Left ventricle myocardium superior (tissue), 1 donor: ENCODE measurements at places on chromosomes 16 and 17.

GRCh38 chr17:29505836-29506235 lies 61.0 kb downstream of the ABHD15 start:
- no peak for DNase-seq

GRCh38 chr16:8733849-8734540 lies 59.6 kb downstream of the ABAT start:
- DNase-seq: no peak

DNA sequence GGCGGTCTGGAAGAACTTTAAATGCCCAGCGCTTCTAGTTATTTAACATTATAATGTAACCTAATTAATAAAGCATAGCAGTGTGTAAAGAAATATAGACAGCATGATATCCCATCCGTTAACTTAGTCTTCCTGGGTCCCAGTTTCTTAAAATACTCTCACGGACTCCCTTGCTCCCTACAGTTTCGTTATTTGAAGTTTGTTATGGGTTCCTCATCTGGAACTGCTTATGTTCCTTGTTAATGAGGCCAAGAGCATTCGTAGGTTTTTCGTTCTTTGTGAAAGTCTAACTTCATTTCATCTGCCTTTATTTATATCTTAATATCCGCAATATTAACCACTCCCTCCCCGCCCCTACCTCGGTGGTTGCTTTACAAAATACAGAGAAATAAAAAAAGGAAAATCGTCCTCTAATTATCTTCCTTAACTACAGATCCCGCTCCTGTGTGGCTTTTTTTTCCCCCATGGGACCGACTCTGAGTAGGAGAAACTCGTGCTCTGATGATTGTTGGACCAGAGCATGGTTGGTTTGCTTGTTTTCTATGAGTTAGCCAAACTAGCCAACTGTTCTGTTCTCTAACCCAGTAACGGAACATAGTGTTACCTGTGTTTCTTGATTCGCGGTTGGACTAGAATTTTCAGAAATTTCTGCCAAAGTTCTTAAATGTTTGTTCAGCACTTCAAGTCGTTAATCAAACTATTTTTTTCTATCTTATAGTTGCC lies 863 bp downstream of the ADPRM start:
- DNase-seq: no peak

DNA sequence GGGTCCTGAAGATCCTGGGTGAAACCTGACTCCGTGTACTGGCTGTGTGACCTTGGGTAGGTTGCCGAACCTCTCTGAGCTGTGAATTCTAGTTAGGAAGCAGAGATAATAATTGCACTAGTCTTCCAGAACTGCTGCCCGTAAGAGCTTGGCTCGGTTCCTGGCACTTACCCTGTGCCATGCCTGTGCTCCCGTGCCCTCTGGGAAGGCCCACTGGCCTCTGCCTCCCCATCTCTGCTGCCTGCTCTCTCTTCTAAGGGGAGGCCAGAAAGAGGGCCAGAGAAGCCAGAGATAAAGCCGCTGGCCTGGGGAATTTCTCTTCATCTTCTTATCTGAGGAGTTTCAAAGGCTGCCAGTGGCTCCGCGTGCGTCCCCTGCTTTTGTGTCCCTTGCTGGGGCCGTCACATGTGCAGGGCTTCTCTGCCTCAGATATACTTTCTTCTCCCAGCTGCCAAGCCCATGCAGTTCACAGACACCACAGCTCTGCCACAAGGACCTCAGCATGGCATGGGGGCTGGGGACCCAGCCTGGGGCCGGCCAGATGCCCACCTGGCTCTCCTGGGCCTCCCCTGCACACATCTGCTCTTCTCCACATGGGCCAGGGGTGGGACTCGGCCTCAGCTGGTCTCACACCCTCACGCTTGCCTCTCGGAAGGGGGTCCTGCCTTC lies 145.2 kb downstream of the SDK2 start:
- no peak for DNase-seq

GRCh38 chr16:47488051-47488450 lies 26.9 kb downstream of the PHKB start:
- no peak for DNase-seq

DNA sequence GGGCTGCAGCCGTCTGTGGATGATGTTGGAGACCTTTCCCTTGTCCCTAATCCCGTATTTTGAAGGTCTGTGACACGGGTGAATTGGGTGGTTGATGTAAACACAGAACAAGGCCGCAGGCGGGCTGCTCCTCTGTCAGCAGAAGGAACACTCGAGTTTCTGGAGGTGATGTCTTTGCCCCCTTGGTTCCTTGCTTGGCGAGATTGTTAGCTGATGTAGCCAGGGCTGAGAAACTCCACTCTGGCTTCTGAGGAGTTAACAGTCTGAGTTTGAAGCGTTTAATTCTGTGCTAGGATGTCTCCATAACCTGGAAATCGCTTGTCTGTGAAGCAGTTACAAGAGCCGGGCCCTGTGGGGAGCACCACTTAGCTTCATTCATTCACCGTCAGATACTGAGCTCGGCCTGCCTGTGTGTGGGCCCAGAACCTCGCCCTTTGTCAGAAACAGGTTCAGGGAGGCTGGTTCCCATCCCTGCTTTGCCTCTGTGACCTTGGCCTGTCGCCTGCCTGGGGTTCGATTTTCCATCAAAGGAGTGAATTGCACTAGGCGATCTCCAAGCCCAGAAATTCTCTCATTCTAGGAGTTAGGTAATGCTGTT lies 1.3 kb downstream of the MAPK8IP3 start:
- DNase-seq: no peak

DNA sequence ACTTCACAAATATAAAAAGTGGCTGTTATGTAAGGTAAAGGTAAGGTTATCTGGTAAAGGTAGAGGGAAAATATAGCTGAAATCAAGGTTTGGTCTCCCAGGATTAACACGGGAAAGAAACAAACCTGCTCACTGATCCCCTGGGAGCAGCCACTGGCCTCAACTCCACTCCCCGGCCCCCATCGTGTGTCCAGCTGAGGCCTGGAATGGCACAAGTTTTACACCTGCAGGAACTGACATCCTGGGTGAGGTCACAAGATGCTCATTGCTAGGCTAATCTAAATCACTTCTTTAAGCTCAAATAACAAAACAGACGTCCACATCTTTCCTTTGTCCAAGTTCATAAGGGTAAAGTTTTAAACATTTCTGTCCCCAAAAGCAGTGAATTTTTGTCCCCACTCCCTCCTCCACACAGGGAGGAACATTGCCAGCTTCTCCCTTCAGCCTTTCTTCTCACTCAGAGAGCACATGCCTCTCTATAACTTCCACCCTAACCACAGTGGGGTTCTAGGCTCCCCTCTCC lies 46.3 kb downstream of the ERN1 start:
- no peak for DNase-seq

DNA sequence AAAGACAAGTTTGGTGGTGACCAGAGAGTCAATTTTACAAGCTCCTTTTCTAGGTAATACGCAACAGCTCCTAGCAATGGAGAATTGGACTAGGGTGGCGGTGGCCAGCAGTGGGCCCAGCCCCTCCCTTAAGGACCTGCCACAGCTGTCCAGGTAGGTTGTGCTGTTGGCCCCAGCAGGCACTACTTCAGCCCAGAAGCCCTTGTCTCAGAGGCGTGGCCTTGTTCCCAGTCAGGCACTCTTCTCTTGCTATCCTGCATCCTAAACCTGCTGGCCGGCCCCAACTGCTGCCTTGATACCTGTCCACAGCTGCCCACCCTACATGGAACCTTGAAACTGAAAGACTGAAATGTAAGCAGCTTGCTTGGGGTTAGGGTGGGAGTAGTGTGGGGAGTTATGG lies 989 bp upstream of the GALK1 start:
- peak; percentile 23 for DNase-seq

GRCh38 chr16:88415713-88416323 lies 33.1 kb downstream of the ZNF469 start:
- no peak for DNase-seq

GRCh38 chr16:79653373-79653891 lies 52.9 kb upstream of the MAF start:
- DNase-seq: peak; percentile 81

GRCh38 chr17:37327341-37328090 lies 48.3 kb upstream of the C17orf78 start:
- DNase-seq: no peak

DNA sequence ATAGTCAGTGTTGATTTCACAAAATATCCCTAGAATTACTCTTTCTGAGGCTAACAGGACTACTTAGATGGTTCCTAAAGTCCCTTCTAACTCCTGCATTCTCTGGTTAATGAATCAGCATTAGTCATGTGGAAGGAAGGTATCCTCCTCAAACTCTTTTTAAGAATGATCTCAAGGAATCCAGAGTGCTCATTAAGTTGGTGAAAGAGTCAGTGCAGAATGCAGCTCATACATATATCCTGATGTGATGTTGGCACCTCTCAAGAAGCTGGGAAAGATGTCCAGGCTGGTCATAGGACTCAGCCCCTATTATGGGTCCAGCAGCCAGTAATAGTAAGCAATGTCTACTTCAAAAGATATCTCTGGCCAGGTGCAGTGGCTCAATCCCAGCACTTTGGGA lies 65.5 kb downstream of the PIGL start:
- no peak for DNase-seq

DNA sequence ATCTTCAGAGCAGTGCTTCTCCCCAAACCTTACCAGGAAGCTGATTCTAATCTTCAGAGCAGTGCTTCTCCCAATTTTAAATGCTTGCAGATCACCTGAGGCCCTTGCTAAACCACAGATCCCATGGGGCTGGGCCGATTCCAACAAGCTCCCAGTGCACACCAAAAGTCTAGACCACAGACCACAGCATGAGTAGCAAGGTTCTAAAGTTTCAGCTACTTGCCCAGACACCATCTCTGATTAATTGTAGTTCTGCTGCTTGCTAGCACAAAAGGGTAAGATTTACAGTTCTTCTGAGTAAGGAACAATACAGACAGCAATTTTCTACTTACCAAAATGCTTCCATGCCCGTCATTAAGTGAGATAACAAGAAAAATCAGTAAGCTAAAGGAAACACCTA lies 12.2 kb downstream of the CLEC3A start:
- no peak for DNase-seq

DNA sequence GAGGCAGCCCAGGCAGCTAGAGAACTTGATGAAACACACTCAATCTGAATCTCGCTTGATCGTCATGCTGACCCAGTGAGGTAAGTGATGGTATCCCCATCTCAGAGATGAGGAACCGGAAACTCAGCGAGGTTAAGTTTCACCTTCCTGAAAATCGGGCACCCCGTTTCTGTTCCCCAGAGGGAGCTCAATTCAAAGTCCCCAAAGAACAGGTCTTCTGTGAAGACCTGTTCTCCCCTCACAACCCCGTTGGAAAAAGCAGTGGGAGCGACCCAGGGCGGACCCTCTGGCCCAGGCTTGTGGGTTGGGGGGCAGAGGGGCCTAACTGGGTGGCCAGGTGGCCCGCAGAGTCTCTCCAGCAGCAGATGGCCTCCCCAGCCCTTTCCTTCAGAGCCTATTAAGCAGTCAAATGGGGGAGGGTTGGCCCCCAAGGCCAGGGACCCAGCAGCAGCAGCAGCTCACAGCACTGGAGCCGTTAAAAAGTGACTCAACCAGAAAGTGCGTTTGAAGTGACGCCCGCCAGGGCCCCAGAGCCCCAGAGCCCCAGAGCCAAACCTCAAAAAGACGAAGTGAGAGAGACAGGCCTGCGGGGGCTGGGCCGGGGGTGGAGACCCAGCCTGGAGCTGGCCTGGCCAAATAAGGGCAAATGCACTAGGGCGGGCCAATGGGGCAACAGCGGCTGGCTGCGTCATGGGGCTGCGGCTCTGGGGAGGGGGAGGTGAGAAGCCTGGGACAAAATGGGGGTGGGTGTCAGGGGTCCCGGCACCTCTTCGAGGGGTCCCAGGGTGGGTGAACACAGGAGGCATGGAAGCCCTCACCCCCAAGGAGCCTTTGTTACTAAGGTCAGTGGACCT lies 9.2 kb upstream of the TSPOAP1 start:
- peak; percentile 83 for DNase-seq

DNA sequence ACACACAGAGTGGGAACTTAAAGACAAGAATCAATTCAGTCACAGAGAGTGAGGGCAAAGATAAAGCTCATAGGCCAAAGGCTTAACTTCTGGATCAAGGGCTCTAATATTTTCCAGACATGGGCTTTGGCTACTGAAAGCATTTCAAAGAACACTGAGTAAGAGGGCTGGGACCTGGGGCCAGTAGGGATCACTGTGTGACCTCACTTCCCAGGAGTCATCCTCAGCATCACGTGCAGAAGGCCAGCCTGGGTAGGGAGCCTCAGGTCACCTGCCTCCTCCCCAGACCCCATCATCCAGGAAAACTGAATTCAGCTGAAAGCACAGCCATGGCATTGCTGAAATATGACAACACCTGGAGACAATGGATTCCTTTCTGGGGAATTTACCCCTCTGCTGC lies 163.5 kb downstream of the RAB11FIP4 start:
- DNase-seq: no peak

- DNase-seq: no peak
These were observed 85.7 kb downstream of the DNAH17 start for GRCh38 chr17:78491236-78492115.

DNA sequence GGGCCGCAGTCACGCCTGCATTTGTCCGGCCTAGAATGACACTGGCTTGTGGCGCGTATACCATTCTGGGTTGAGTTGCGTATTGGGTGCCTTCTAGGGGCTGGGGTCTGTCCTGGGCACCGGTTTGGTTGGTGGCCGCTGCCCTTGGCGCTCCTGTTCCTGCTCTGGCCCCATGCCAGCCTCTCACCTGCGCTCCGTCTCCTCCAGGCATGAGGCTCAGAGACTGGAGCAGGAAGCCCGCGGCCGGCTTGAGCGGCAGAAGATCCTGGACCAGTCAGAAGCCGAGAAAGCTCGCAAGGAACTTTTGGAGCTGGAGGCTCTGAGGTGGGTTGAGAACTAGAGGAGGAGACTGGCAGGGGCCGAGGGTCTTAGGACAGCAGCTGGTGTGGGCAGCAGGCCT lies 17.4 kb downstream of the CDIPT start:
- no peak for DNase-seq

DNA sequence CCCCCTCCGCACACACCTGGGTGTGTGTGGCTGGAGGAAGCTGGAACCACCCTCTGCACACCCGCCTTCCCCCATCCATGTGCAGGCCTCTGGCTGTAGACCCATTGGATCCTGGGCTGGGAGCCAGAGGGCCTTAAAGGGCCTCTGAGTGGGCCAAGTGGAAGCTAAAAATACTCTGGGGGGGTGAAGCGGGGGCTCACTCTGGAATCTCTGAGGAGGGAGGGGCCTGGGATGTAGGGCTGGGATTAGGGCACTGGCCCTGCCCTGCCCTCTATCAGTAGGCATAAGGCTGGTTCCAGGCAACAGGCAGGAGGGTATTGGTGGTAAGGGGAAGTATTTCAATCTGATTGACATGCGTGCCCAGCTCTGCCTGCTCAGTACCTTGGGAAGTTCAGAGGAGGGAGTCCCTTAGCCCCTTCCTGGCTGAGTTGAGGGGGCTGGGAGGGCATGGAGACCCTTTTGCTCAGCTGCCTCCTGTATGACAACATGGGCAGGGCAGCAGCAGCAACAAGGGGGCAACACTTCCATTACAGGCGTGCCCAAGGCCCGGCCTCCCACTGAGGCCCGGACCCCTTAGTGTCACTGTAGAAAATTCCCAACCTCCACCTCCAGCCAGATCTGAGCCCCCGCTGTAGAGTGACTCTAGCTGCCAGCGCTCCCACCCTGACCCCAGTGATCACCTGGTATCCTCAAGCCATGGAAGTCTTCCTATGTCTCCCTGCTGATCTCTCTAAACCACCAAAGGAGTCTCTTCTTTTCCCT lies 5.2 kb downstream of the ITGA3 start:
- peak; percentile 93 for DNase-seq
